CD4-positive, alpha-beta T cell treated with Interleukin-6 at 100 ng/mL for 8 hours (primary cell): ENCODE measurements at places on chromosomes 1 and 21.
A peak's percentile ranks its signal among the peaks of the same experiment; 100 is the strongest.

- DNase-seq = no peak
These were observed 130.9 kb downstream of the DMRTB1 start for GRCh38 chr1:53590104-53590503.

DNA sequence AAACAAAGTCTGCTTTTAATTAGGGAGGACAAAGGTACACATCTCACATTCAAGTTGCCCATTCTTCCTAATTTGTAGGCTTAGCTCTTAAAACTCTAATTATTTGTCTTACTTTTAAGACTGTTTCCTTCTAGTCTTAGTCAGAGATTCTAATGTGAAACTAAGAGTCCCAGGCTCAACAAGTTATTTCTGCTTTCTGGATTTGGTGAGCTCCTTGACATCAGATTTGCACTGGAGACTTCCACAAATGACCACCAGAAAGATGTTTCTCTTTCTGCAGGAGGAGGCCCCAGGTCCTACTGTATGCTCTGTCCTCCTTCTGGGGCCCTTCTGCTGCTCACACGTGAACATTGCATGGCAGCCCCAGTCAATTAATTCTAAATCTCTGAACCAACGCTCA is 194.2 kb upstream of the JUN start:
- no peak for DNase-seq

DNA sequence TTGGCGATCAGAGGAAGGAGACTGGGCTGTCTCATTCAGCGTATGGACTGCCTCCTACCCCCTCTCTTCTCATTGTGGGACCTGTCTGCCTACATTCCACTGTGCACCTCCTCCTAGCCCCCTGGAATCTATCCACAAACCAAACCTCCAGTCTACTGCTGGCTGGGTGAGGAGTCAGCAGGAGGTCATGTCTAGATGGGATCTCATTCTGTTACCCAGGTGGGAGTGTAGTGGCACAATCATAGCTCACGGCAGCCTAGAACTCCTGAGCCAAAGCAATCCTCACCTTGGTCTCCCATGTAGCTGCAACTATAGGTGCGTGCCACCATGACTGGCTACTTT is 18.0 kb upstream of the TTC22 start:
- DNase-seq = no peak

DNA sequence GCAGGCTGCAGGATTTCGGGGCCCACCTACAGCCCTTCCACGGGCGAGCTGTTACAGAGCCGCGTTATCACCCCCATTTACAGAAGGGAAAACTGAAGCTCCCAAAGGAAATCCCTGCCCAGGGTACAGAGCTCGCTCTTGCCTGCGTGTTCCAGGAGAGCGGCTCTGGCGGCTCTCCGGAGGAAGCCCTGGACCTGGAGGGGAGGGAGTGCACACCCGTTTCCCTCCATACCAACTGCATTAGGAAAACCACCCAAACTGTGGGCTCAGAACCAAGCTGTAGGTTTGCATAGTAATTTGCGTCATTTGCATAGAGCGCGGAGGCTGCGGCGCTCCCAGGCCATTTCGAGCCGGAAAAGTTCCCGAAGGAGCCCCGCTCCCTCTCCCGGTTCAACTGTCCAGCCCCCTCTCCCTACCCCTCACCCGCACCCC is 24.7 kb upstream of the ADGRB2 start:
- DNase-seq = peak; percentile 12

GRCh38 chr1:48093147-48093546 is 96.0 kb upstream of the TRABD2B start:
- DNase-seq = no peak

DNA sequence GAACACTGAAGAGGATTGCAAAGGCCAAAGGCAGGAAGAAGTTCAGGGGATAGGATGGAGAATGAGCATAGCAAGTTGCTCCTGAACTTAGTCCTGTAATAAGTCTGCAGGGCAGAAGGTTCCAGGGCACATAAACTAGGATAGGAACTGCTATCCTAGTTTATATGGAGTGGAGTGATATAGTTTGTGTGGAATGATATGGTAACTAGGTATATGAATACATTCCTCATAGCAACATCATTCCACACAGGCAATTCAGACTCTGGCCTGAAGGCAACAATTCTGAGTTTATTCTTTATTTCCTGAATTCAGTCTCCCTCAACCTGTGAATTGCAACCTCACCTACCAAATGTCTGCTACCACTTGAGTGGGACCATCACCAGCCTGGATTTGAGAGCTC is 154.9 kb upstream of the GREM2 start:
- DNase-seq = no peak
